Kidney glomerular epithelial cell (primary cell): ENCODE measurements at places on chromosomes 1 and 21.

DNA sequence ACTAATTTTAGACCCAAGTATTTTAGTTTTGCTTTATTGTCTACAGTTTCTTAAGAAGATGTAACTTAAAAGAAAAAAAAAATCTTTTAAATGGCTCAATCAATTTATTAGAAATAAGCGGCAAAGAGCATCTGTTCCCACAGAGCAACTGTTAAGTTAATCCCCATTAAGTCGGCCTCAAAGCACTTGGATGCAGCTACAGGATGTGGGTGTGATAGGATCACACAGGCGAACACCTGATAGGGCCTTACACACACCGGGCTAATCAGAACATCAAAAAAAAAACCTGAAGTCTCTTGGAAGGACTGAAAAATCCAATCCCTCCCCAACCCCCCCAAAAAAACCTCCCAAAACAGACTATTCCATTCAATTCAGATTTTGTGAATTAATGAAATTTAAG lies 23.0 kb downstream of the APP start:
- DNase-seq = no peak

DNA sequence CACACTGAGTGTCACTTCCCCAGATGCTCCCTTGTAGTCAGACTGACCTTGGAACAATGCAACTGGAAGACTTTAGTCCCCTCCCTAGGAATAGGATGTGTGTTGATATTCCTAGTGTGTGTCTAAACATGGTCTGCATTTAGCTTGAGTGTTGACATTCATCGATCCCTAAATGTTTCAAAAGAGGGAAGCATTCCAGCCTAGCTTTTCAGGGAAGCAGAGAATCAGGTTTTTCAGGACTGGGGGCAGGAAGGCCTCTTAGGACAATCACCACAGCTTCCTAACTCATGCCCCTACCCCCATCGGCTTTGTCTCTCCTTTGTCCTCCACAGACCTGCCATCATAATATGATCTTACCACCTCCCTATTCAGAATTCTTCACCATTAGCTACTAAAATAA lies 43.4 kb downstream of the NMNAT2 start:
- DNase-seq = no peak

- no peak for DNase-seq
These were observed 1912.9 kb downstream of the MRPL39 start for GRCh38 chr21:23694390-23694789.

- peak; percentile 67 for DNase-seq
These were observed at the start of gene NIBAN1 for GRCh38 chr1:184974056-184974836. NIBAN1 (minus strand) TSS chr1:184974508; CDS start chr1:184974356, 152 bp downstream.

GRCh38 chr1:25688390-25689119 lies 72.0 kb downstream of the MAN1C1 start:
- DNase-seq = no peak

GRCh38 chr1:212074313-212074712 lies 38.8 kb downstream of the DTL start:
- no peak for DNase-seq

- peak; percentile 45 for DNase-seq
These were observed 6.9 kb downstream of the PINK1 start for GRCh38 chr1:20640183-20640597.

DNA sequence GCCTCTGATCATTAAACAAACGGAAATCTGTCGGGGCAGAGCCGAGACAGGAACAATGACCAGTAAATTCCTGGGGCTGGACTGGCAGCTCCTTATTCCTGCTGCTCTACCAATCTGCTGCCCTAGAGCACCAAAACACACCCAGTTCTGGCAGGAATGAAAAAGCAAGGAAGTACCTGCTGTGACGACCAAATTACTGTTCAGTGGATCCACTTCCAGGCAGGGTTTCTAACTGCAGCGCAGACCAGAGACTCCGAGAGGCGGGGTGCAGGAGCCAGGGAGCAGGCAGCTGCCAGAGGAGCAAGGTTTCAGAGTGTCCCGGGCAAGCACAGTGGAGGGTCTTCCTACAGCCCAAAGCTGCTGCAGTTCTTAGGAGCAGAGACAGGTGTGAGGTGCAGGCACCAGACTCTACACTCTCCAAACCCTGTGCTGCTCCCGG lies 32.4 kb downstream of the KANK4 start:
- no peak for DNase-seq

DNA sequence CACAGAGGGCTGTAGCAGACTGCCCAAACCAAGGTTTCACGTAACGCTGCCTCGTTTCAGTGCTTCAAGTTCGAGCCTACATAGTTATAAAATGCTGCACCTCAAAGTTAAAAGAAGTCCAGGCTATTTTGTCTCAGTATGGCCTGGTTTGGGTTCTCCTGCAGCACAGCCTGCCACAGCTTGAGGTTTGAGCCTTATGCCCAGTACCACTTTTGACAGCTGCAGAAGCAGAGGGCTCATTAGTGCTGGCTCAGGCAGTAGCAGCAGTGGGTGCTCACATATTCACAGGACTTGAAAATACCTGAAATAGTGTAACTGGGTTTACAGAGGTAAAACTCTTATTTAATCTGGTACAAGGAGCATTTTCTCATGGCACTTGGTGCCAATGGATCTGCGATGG lies 15.3 kb downstream of the SPATA46 start:
- DNase-seq = no peak

DNA sequence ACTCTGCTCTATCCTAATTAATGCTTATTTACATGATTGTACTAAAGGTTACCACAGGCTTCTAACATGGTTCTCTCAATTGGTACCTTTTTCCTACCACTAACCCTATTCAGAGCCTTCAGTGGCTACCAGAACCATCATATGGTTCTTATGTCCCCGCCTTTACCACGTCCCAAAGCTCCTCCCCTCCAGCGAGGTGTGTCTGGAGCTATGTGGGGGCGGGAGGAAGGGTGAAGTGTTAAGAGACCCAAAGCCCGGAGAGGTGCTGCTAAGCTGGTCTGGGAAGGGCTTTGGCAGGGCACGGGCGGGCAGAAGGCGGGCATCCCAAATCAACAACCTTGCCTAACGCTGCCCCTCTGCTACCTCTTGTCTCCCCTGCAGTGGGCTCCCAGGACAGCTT lies 10.0 kb downstream of the SPATA46 start:
- no peak for DNase-seq

- DNase-seq = no peak
These were observed 123.0 kb downstream of the DSCAM start for GRCh38 chr21:40723966-40724365.
